ENCODE measurements at places on chromosomes 5 and 9.

GRCh38 chr5:168885324-168886120 is 306.4 kb upstream of the PANK3 start:
- no peak for DNase-seq

DNA sequence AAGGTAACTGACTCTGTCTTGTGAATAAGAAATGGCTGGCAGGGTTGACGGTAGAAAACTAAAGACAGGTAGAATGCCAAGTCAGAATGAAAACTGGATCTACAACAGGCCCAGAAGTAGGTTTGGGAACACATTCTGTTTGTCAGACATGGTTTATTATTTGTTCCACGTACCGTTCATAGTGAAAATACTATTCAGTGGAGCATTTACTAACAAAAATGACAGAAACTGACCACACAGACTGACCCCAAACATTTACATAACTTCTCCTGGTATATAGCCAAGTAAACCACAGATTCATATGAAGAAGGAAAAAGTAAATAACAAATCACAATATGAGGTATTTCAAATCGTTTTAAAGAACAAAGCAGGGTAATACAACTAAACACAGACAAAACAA is 73.7 kb downstream of the SLC38A9 start:
- DNase-seq = no peak

DNA sequence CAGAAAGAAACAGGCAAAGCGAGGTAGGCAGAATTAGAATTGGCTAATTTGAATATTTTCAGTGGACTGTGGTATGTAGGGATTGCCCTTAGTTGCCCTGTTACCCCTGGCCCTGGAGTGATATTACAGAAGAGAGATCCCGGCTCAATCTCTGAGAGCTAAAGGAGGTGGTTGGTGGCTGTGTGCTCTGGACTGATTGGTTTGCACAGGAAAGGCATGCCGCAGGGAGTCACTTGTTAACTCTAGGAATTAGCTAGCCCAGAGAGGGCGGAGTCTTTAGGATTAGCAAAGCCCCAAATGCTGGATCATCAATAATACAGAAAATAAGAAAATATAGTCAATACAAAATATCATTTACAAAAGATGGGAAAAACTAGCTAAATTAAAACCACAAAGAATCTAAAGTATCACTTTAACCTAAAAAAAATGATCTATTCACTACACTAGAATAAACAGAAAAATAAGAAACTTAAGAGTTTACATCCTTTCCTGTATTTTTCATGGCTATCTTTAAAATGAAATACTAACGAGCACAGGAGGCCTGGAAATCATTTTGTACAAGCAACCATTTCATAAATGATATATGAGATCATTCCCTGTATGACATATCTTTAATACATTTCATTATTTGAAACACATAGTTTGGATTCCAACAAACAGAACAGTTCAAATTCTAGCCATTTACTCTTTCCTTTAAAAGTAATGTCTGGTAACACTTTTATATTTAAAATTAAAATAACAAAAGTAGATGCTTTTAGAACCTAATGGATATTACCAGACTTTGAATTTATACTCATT is 71.1 kb downstream of the GNAQ start:
- no peak for DNase-seq

GRCh38 chr9:120913647-120914264 is 12.8 kb downstream of the TRAF1 start:
- no peak for DNase-seq

- peak; percentile 1 for DNase-seq
These were observed 88.1 kb downstream of the ANXA1 start for GRCh38 chr9:73239570-73240265.

GRCh38 chr5:149426931-149427330 is 47.8 kb upstream of the IL17B start:
- no peak for DNase-seq

- no peak for DNase-seq
These were observed 482.7 kb upstream of the CD180 start for GRCh38 chr5:67679184-67679841.

DNA sequence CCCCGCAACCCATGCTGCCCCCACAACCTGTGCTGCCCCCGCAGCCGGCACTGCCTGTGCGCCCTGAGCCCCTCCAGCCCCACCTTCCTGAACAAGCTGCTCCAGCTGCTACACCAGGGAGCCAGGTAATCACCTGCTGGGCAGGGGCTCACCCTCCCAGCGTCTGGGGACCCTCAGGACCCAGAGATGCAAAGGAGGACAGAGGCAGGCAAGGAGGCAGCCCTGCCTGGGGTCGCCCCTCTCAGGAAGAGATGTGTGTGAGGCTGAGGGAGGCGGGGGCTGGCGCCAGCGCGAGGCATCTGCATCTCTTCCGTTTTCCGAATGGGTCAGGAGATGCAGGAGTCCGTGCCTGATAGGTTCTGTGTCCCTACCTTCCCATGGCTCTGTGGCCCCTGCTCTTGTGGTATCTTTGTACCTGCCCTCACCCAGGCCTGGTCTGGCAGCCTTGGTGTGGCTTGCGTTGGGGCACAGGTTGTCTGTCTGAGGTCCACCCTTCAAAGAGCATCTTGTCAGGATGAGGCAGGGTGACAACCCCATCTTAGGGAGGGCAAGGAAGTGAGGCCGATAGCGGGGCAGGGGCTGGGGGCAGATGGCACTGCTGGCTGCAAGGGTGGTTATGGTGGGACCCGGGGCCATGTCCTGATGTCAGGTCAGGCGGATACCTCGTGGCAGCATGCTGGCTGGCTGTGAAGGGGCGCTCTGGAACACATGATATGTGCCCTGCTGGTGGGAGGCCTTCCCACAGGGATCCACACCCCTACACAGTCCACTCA is 75.7 kb downstream of the WNK2 start:
- no peak for DNase-seq

GRCh38 chr5:68285851-68286611 is 70.5 kb downstream of the PIK3R1 start:
- DNase-seq = peak; percentile 63

DNA sequence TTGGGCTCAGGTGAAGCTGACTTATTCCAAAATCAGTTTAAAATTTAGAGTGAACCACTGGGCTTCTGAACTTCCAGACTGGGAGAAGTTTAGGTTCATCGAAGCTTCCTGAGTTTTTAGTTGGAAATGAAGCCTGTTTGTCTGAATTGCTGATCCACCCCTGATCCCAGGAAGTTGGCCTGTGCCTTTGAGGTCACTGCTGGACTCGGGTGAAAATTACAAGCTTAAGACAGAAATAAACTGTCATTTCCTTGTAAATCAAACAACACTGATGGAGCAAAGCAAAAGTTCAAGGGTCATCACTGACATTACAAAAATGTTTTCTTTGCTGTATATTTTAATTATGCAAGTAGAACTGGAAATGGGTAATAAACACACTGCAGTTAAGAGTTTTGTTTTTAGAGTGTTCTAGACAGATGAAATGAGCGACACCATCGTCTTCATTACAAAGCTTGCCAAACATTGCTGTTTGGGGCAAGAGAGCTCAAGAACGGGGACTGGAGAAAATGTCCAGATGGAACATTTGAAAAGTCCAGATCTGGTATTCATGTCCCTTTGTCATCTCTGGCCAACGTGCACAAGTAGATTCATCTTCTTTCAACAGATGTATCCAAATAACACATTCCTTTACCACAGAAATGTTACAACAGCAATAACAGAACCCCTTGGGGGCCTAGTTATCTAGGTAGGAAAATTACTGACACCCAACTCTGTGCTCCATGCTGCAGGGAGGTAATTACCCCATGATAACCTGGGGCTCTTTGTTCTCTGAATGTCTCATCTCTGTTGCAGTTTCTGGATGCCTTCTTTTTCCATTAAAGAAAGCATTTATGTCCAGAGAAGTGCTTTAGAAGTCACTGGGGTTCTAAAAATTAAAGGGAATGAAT is 142.4 kb upstream of the ERCC6L2 start:
- no peak for DNase-seq

DNA sequence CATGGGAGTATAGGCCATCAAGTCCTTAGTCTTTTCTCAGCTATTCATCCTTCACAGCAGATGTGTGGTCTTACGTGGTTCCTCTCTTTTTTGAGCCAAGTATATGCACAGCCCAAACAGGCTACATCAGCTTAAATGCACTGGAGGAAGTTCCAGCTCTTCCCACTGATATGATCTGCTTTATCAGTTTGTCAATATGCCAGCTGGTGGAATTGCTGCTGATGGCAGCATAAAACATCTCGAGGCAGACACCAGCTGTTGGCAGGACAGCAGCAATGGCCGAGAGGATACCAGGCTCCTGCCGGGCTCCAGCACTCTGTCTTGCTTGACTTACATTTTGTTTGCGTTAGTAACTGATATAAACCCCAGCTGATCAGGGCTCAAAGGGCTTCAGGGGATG is 143.4 kb downstream of the TENT4A start:
- no peak for DNase-seq

DNA sequence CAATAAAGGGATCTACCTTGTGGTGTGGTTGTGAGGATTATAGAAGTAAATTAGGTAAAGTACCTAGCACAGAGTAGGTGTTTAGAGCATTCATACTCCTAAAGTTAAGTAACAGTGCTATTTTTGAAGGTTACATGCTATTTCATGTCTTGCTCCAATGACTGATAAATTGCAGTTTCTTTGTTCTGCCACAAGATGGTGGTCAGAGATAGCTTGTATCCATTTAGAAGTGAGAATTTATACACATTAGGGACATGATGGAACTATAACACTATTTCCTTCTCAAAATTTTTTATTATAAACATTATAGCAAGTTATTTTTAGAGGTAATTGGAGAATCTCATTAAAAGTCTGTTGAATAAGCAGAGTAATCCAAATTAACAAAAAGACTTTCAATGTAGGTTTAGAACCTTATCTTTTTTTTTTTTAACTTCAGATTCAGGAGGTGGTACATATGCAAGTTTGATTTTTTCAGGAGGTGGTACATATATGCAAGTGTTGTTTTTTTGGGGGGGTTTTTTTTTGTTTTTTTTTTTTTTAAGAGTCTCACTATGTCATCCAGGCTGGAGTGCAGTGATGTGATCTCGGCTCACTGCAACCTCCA is 17.1 kb downstream of the MTREX start:
- DNase-seq = peak; percentile 56

DNA sequence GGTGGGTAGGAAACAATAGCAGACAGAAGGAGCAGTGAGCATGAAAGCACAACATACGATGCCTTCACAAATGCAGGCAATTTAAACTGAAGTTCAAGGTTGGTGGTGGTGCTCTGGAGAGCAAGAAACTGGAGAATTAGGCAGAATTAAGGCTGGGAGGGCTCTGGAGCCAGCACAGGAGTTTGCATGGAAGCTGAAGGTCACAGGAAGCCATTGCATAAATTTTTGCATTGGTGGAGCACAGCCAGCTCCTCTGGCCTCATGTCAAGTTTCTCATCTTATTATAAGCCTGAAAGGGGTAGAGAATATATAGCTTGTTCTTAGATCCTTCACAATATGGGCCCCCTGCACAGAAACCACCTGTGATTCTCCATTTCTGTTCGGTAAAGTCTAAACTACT is 207.4 kb downstream of the PAPPA start:
- DNase-seq = no peak

GRCh38 chr5:164345173-164345849 is 839.9 kb downstream of the MAT2B start:
- DNase-seq = peak; percentile 62

DNA sequence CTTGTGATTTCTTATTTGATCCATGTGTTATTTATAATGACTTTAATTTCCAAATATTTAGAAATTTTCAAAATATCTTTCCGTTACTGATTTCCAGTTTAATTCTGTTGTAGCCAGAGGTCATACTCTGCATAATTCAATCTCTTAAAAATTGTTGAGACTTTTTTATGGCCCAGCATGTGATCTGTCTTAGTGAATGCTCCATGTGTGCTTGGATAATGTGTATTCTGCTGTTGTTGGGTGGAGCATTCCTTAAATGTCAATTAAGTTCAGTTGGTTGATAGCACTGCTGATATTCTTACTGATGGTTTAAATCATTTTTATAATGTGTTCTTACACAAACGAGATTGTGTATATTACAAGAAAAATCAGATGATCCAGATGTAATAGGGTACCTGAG is 180.8 kb downstream of the RGS3 start:
- no peak for DNase-seq

- no peak for DNase-seq
These were observed 30.3 kb upstream of the GRXCR2 start for GRCh38 chr5:145903113-145903512.

DNA sequence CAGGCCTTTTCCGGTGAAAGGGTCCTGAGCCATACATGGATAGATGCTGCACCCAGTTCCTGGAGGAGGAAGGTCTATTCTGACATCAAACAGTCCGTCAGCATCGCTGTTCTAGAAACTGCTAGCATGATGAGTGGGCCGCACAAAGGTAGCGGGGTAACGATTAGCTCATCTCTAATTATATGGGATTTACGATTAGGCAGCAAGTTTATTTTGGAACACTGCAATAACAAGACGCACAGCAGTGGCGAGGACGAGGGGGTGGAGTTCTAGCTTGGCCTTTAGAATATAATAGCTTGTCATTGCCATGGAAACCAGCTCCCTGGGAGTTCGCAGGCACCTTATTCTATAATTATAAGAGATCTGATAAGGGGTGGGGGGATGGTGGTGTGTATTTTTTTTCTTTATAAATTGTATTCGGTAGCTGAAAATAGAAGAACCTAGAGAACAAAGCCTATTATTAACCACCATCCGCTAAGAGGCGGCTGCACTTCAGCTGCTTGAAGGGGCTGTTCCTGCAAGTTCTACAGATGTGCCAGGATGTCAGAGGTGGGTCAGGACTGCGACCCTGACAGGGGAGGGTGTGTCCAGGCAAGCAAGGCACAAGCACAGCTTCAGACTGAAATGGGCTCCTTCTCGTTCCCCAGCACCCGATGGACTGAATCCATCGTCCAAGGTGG is 311.0 kb downstream of the AGTPBP1 start:
- DNase-seq = no peak

DNA sequence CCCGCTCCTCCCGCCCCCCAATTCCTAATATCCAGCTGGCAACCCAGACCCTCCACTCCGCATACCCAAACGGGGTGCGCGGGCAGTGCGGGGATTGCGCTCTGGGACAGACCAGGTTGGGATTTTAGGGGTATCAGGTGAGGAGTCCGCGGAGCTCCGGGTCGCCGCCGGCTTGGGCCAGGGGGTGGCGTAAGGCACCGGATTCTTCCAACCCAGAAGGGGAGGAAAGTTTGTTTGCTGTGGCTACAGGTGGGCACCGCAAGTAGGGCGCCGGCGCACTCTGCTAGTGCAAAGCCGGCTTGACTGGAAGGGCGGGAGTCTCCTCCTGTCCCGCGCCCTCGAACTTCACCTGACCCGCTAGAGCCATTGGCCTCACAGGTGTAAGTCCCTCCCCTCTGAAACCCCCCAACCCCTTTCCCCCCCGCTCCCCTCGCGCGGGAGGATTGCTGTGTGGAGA is 709 bp downstream of the IQGAP2 start:
- no peak for DNase-seq

- DNase-seq = peak; percentile 51
These were observed 22.1 kb downstream of the TRMO start for GRCh38 chr9:97900103-97900737.
